NCI-H526 (cell line): ENCODE measurements at places on chromosomes 11 and 22.

GRCh38 chr11:102985850-102986249 lies 30.3 kb upstream of the MMP13 start:
- no peak for DNase-seq

DNA sequence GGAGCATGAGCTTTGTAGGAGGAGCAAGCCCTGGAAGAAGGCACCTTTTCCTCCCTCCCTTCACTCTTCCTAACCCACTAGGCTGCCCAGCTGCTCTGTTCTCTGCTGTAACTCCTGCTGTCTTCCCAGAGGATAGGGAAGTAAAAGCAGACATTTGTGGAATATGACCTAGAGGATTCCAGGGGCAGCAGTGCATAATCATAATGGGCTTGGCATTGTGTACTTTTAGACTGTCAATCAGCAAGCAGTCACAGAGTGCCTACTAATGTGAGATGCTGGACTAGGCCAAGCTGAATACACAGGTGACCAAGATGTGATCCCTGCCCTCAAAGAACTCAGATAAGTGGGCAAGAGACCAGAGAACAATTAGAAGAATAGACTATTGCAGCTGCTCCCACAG lies 133.0 kb downstream of the NAV2 start:
- no peak for DNase-seq

- DNase-seq, result no peak
These were observed 152.5 kb downstream of the FBXO7 start for GRCh38 chr22:32627091-32627490.

DNA sequence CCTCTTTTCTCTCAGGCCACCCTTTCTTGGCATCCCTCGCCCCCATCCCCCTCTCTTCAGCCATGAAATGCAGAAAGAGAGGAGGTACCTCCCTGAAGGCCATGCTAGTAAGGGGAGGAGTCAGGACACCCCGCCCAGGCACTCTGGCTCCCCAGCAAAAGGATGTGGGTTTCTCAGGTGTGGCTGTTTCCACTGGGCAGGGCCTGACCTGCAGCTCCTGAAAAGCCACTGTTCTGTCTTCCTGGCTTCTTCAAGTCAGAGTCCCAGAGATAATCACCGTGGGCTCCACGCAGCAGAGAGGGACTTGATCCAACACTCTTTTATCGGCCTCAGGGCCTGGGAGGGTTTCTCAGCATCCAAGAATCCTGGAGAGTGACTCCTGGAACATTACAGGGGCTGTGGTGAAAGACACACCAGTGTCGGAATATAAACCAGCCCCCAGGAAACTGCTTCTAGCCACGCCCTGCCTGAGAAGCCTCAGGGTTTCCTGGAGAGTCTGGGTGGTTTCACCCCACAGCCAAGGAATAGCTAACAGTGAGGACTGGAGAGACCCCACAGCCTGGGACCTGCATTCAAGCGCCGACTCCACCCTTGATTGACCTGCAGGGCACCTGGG lies 45.7 kb upstream of the TSPAN18 start:
- no peak for DNase-seq

DNA sequence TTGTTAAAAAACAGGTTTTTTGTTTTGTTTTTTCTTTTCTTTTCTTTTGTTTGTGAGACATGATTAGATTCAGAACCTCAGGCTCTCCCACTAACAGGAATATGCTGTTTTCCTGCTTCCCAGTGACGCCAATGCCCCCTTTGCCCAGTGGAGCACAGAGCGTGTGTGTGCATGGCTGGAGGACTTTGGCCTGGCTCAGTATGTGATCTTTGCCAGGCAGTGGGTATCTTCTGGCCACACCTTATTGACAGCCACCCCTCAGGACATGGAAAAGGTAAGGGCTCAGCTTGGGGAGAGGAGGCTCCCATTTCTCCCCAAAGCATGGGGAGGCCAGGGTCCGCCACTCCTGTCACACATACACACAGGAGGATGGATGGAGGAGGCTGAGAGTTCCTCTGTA lies 25.0 kb downstream of the CYB5R2 start:
- no peak for DNase-seq

DNA sequence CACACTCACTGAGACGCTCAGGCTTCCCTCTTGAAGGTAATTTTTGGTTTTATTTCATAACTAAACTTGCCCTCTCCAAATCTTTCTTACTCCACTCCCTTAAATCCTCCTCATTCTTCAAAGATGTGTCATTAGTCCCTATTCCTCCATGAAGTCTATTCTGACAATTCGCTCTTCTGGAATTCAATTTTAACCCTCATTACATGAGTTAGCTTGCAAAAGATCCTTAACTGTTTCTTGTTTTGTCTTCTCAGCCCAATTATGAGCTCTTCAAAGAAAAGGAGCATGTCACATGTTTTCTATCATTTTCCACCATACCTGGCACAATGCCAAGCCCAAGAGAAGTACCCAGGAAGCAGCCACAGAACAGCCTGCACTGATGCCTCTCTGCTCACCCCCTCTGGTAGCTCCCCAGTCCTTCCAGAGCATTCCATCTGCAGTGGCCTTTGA lies 13.0 kb downstream of the GALNT18 start:
- DNase-seq, result no peak

- DNase-seq, result no peak
These were observed 2.5 kb upstream of the LMO2 start for GRCh38 chr11:33894398-33894746.

GRCh38 chr11:62911137-62912130 lies 9.7 kb downstream of the CHRM1 start:
- DNase-seq, result no peak

- DNase-seq, result no peak
These were observed 1.3 kb upstream of the NPTXR start for GRCh38 chr22:38845004-38845740.

GRCh38 chr22:43890901-43891331 lies 897 bp downstream of the PNPLA5 start:
- DNase-seq, result no peak

- DNase-seq, result no peak
These were observed 48.4 kb downstream of the PDE2A start for GRCh38 chr11:72625691-72626413.

DNA sequence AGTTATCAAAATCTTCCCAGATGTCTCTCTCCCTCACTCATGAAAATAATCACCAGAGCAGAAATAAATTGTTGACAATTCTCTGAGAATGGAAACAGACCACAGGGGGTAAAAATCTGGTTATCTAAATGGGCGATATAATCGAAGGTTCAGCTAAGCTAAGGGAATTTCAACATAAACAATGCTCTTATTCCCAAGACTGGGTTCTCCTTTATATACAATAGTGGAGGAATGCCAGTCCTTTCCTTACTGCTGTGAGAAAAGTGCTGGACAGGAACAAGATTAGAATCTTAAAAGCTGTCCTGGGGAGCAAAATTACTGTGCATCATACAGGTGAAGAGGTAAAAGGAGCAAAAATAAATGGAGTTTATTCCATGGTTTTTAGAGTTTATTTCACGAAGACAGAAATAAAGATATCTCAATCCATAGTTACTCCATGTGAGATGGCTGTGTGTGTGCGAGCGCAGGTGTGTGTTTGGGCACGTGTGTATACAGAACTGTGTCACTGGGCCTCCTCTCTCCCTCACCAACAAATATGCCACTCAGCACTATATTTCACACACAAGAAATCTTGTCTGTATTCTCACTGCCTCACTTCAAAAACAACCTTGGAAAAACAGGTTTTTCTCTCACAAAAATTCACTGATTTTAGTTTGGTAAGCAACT lies 385.6 kb downstream of the DCDC1 start:
- DNase-seq, result no peak

DNA sequence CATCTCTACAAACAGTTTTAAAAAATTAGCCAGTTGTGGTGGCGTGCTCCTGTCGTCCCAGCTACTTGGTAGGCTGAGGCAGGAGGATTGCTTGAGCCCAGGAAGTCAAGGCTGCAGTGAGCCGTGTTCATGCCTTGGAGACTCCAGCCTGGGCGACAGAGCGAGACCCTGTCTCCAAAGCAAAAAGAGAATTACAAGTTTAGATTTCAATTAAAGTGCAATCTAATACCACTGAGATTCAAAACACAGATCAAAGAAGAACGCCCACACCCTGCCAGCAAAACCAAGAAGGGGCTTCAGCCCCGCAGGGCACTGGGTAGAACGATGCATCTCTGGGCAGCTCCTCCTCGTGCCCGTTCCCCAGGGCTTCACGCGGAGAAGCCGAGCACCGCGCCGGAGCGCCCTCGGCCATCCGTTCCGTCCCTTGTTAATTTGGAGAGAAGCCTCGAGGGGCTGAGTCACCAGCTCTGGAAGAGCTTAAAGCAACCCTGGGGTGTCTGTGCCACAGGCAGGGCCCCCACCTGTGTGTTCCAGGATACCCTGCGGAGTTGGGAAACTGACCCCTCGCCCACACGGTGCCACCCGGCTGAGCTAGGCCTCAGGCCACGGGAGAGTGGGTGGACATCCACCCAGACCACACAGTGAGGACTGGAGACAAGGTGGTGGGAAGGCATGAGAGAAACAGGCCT lies 47.0 kb downstream of the AP2A2 start:
- DNase-seq, result no peak

DNA sequence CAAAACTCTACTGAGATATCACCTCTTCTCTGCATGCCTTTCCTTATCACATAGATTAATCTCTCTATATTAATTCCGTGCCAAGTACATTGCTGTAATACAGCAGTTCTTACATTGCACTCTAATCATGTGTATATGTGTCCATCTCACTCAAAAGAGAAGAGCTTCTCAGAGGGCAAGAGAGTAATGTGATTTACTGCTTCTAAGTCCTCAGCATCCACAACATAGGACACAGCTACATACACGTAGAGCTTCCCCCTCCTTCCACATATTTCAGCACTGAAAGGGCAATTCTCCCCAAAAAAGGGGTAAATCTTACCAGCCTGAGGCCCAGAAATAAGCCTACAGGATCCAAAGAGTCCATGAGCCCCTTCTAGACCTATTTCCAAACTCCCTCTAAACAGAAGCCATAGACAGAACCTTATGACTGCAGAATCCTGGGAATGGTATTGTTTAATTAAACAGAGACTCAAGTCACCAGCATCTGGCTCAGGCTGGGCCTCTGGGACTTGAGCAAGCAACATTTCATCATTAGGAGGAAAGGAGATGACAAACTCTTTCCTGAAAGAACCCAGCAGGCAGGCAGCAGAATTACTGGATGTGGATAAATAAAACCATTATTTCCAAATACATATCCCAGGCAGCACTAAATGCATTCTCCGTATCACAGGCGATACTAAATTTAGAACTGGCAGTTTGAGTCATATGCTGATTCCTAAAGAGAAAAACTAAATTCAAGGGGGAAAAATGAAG lies 87.2 kb downstream of the KCNC1 start:
- DNase-seq, result no peak

GRCh38 chr22:42077486-42078125 lies 1.9 kb upstream of the SMDT1 start:
- no peak for DNase-seq

DNA sequence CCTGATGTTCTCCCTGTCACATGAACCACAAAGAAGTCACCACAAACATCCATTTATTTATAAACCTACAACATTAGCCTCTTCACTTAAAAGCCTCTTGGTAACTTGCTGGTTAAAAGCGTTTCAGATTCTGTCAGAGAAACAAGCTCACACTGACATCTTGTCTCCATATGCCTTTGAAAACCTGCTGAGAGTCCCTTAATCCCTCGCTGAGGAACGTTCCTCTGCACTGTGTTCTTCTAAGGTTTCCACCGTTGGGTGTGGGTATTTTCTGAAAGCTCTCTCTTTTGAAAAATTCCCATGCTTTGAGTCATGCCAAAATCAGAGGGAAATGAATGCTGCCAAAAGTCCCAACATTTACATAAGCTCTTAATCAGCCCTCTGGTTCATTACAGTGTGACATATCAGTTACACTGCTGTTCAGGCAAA lies 149.8 kb downstream of the CCDC34 start:
- DNase-seq, result peak; percentile 8

GRCh38 chr11:65132238-65132987 lies 1.9 kb downstream of the SYVN1 start:
- no peak for DNase-seq

DNA sequence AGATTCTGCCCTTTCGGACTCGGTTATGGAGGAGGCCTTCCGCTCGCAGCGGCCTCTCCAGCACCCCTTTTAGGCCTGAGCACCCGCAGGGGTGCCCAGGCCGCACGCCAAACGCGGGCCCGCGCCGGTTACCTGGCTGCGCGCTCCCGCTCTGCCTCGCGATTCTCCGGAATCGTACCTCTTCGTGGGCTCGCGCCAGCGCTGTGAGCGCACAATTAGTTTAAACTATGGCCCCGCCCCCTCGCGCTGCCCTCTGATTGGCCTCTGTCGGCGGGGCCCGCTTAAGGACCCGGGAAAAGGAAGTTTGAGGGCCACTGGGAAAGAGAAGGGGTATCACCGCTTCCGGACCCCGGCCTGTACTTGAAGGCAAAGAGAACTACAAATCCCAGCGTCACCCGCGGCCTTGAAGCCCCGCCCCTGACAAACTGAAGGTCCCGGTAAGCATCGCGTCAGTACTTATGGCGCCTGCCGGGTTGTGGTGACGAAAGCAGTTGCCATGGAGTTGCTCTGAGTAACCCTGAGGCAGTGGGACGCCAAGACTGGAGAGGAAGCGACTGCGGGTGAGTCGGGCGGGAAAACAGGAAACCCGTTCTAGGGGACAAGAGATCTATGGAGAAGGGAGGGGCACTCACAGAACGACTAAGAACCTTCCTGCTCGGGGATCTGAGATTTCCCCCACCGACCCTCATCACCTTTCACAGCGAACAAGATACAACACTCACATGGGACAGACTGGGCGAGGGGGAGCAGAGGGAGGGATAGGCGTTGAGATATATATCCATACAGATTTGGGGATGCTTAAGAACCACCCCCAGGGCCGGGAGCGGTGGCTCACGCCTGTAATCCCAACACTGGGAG lies at the start of the genes LRRC51 and NUMA1:
TSS of gene LRRC51 (plus strand) at position 525 of the 858 bp plus-strand sequence. CDS start 8,234 bp downstream, outside the sequence.
TSS of gene NUMA1 (minus strand) at position 217 of the 858 bp plus-strand sequence. CDS start 44,599 bp downstream, outside the sequence.
- DNase-seq, result peak; percentile 100

GRCh38 chr11:66151273-66151672 lies 81.2 kb downstream of the PACS1 start:
- no peak for DNase-seq

DNA sequence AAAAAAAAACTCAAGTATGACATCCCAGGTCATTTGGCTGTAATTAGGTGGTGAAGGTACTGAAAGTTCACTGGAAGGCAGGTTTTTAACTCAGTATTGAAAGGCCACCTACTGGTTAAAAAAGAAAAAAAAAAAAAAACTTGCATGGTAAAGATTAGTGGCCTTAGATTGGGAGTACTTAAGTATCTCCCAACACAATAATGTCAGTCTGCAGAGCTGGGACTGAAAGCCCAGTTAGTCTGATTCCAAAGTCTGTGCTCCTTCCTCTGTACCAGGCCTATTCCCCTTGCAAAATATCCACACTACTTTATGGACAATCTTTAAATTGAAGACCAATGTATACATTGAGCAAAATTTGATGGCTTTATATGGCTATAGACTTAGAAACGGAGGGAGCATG lies 85.5 kb downstream of the NOX4 start:
- peak; percentile 53 for DNase-seq

GRCh38 chr11:107598225-107599139 lies 7.5 kb downstream of the ELMOD1 start:
- peak; percentile 73 for DNase-seq

DNA sequence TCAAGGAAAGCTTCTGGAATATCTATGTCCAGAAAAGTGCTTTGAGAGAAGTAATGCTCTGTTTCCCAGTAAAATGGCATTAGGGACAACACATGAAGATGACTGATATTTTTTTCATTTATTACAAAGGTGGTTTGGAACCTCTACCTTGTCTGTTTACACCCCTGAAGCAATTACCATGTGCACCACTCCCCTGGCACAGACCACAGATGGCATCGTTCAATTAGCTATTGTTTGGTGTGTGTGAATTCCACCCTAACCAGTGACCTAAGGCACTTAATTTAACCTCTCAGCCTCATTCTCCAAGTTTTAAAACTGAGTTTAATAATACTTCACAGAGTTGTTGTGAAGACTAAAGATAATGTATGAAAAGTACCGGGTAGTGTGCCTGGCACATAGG lies 127.6 kb upstream of the BMAL1 start:
- DNase-seq, result no peak

GRCh38 chr11:3008746-3009336 lies 16.7 kb upstream of the NAP1L4 start:
- DNase-seq, result no peak
